ENCODE measurements at places on chromosomes 3 and 15.

GRCh38 chr3:89447243-89447642, 339.8 kb downstream of the EPHA3 start:
- ATAC-seq: no peak

DNA sequence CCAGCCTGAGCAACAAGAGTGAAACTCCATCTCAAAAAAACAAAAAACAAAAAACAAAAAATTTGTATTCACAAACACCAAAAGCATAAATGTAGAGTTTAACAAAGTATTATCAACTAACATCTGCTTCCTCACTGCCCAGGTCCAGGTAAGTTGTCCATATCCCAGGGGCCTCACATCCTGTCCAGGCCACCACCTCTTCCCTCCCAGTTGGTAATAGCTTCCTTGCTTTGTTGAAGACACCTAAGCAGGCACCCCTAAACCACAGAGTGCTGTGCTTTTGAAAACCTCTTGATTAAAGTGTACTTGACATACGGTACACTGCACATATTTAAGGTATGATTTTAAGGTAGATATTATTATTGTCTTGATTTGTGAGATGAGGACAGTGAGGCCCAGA, 299.8 kb downstream of the SHQ1 start:
- ATAC-seq: no peak

DNA sequence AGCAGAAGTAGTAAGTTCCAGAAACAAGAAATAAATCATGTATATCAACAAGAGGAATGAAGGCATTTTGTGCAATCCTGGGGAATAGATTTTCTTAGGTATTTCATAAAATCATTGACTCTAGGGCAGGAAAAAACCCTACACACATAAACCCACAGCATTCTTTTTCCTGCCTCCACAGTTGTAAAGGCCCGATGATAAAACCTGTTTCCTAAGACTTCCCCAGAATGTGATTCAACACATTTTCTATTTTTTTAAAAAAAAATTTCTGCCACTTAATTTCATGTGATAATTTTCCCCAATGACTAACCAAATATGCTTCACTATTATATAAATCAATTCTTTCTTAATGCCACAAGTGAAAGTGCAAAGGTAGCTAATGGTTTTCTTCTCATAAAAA, 407.0 kb downstream of the FHIT start:
- ATAC-seq: no peak

DNA sequence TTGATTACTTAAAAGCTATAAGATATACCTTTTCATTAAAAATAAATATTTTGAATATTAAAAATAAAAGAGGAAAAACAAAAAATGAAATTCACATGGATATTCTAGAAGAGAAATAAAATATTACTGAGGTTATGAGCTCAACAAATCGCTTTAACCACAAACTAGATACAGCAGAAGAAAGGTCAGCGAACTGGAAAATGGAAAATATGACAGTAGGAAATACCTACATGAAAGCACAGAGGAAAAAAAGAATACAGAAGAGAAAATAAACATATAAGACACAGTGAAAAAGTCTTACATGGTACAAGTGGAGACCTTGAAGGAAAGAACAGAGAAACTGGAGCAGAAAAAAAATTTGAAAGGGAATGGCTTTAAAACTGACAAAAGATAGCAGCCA, 33.2 kb downstream of the SCAPER start:
- no peak for ATAC-seq

DNA sequence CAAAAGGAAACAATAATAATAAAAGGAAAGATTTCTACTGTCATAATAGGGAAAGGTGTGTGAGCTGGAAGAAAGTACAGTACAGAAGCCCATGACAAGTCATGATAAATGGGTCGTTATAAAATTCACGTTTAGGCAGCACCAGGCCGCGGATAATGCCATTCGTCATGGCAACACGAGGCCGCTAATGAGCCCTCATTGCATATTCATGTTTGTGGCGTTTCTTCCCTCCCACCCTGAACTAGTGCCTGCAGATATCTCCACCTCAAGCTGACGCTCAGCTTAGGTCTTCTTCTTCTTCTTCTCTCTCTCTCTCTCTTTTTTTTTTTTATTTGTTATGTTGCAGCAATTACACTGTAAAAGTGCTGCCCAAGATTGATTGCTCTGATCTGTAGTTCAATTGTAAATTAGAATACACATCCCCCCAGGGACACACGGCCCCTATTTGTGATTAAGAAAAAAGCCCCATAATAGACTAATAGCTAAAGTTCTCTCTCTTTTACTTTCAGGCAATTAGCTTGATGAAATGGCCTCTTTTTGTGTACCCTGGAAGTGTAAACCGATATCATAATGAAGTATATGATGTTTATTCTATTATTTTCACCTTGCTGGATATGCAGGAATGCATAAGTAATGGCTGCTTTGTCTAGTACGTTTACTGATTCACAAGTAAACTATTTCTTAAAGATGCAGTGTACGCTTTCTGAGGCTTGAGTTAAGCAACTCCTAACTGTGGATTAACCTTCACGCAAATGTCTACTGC, 61.9 kb upstream of the NR2F2 start:
- ATAC-seq: peak; percentile 21

- peak; percentile 34 for ATAC-seq
Measured at GRCh38 chr3:48595075-48595525, at the start of gene COL7A1. Gene COL7A1 (minus strand): TSS chr3:48595329. CDS start chr3:48595159, 170 bp downstream.

- ATAC-seq: no peak
Measured at GRCh38 chr15:67505675-67506572, 15.0 kb upstream of the C15orf61 start.

DNA sequence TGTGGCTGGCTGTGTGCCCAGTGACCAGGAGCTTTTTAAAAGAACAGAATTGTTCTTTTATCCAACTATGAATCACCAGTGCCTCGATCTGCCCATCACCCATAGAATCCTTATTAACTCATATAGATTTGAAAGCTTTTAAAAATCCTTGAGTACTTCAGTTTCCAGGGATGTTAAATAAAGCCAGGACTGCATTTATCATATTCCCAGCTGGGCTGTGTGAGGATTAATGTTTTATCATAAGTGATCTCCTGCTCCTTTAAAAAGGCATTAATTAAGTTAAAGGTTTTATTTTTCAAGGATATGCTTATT, 234.0 kb downstream of the MYRIP start:
- ATAC-seq: peak; percentile 86

DNA sequence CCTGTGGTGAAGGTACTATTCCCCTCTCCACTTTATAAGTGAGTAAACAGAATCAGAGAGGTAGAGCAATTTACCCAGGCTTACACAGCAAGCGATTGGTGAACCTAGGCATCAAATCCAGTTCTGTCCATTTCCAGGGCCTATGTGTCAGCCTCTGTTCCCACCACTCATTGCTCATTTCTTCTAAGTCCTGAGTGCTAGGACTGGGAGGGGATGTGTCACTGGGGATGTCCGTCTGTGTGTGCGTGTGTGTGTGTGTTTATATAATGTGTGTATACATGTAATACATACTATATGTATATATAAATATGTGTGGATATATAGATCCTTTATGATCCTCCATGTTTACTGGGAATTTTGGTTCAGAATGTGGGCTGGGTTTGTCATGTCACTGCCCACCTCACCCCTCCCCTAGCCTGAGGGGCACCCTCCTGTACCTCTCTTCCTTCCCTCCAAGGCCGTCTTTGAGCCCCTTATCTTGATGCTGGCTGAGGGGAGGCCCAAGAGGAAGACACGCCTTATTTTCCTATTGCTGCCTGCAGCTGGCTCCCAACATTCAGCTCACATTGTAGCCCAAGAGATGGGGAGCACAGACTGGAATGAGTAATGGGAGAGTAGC, 2.1 kb downstream of the TMEM43 start:
- ATAC-seq: no peak

DNA sequence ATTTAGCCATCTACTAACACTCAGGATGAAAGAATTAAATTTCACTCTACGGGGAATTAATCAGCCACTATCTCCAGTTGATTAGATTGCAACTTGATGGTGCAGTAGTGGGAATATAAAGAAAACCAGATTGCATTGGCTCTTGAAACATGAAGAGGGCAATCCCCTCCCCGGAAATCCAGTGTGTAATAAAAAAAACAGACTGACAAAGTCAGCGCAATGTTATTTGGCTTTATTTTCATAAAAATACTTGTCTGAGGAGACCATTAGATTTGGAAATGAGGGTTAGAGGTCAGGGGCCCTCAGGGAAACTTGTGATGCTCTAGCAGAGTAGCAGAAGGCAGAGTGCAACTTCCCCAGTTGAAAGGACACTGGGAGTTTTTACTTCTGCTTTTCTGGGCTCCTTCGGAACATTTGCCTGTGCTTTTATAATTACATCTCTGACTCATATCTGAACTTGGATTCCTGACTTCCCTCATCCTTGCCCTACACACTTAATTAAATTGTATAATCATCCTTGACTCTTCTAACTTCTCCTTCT, 326.8 kb downstream of the TUSC7 start:
- ATAC-seq: peak; percentile 89

DNA sequence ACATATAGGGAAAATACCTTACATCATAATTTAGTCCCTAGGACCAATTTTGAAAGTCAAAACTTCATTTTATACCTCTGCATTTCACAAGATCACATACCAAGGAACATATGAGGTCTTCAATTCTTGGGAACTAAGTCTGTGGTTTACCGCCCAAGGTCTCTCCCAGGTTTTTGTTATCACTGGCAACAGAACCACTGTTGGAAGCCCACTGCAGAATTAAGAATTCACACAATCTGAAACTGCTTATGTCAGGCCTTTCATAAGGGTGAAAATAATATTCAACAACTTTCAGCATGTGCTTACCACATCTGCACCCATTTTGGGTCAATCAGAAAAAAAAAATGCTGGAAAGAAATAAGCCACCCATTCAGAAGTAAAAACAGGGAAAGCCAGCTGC, 107.2 kb upstream of the MME start:
- ATAC-seq: no peak

- no peak for ATAC-seq
Measured at GRCh38 chr15:95134431-95135110, 903.2 kb downstream of the MCTP2 start.

GRCh38 chr3:12975748-12976522, 97.3 kb downstream of the IQSEC1 start:
- no peak for ATAC-seq

DNA sequence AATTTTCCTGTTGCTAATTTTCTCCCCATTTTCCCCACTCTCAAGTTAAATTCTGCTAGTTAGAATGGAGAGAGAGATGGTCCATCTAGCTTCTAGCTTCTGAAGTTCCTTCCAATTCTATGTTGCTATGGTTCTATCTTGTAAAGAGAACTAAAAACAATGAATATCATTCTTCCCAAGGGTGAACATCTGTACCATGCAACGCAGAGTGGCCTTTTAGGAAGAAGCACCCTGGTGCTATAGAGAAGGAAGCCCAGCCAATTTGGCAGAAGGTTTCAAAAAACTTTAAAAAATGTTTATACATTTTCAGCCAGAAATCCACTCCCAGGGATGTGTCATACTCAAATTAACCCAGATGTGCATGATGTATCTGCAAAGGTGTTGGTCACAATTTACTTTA, 149.1 kb downstream of the SEMA6D start:
- no peak for ATAC-seq

- no peak for ATAC-seq
Measured at GRCh38 chr3:131616719-131617118, 113.9 kb upstream of the MRPL3 start.

DNA sequence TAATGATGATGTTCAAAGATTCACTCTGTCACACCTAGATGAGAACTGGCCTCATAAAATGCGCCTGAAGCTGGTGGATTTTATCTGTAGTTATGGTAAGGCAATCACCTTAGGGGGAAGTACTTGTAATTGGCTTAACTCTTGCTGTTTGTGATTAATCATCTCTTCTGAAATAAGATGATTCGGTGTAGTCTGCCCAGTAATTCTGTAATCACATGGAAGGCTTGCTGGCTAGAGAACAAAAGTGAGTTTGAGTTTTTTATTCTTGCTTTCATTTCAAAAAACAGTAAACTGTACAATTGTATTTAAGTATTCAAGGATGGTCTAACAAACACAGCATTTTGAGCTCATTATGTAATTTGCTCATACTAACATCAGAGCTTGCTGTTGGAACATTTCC, 72.1 kb downstream of the OTOL1 start:
- ATAC-seq: peak; percentile 34

DNA sequence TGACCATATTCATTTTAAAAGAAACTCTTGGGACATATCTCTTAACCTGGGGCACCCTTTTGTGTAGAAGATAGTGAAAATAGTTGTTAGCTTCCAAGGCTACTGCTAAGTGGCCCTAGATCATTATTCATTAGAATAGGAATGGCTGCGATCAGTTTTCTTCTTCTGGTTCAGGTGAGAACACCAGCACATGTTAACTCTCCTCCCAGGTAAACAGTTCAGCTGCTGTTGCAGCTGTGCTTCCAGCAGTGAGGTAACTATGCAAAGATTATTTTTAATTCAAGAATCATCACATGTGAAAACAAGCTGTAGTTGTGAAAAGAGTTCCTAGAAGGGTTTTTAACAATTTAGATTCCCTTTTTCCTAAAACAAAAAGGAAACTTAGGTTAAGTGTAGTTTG, 43.3 kb downstream of the ZPLD1 start:
- no peak for ATAC-seq

DNA sequence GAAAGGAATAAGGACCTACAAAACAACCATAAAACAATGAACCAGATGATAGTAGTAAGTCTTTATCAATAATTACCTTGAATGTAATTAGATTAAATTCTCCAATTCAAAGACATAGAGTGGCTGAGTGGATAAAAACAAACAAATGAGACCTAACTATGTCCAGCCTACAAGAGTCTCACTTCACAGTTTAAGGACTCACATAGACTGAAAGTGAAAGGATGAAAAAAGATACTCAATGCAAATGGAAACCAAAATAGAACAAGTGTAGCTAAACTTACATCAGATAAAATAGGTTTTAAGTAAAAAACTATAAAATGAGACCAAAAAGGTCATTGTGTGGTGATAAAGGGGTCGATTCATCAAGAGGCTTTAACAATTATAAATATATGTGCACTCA, 21.9 kb upstream of the NR1I2 start:
- ATAC-seq: no peak

All from SK-N-SH treated with all-trans-retinoic acid at 6 μM for 48 hours (cell line).